ENCODE measurements at places on chromosomes 2 and 18.
A peak's percentile ranks its signal among the peaks of the same experiment; 100 is the strongest.

DNA sequence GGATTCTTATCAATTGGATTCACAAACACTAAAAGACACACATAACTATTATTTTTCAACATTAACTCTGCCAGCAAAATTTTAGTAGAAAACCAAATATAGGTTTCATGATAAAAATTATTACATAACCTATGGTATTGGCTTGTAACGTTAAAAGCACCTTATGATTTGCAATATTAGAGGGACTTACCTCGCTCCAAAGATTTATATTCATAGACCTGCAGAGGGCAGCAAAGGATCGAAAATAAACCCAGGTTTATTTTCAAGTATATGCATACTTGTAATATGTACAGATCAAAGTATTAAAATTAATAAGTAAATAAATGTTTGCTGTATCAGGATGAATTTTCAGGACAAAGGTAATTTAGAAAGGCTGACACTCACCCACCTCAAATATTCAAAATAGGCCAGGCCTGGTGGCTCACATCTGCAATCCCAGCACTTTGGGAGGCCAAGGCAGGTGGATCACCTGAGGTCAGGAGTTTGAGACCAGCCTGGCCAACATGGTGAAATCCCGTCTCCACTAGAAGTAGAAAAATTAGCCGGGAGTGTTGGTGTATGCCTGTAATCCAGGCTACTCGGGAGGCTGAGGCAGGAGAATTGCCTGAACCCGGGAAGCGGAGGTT is 45.3 kb downstream of the LRPPRC start:
- DNase-seq: no peak

GRCh38 chr18:79739440-79739778 is 58.3 kb upstream of the KCNG2 start:
- no peak for DNase-seq

- no peak for DNase-seq
Measured at GRCh38 chr2:171513719-171514160, 8.5 kb upstream of the CYBRD1 start.

- no peak for DNase-seq
Measured at GRCh38 chr2:1784986-1785617, 40.8 kb upstream of the PXDN start.

DNA sequence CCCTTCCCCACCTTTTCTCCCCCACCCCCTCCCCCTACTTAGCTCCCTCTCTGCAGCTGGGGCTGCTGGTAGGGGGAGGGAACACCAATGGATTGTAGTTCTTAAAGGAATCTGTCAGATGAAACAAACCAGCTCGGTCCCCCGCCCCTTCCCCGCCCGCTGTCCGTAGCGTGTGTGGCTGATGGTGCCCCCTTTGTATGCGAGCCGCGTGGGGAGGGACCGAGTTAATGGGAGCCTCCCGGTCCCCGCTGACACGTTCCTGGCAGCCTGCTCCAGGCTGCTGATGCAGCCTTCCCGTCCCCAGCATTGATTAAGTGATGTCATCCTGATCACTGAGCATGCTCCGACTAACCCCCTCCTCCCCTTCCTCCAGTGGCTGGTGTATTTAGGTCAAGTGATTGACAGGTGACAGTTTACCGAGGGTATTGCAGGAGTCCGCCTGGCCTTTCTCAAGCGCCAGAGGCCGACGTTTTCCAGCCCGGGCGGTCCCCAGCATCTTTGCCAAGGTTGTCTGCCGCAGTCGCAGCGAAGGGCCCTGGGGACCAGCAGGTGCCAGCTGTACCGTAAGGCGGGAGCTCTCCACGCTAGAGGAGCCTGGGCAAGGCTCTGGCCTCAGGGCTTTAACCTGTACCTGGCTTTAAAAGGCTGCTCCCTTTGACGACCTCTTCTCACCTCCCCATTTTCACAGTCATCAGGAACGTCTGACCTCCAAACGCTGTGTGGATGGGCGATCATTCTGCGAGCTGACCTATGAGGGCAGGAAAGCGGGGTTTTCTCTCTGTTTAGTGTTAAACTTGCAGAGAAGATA is 1.8 kb downstream of the KIF5C start:
- peak; percentile 39 for DNase-seq

DNA sequence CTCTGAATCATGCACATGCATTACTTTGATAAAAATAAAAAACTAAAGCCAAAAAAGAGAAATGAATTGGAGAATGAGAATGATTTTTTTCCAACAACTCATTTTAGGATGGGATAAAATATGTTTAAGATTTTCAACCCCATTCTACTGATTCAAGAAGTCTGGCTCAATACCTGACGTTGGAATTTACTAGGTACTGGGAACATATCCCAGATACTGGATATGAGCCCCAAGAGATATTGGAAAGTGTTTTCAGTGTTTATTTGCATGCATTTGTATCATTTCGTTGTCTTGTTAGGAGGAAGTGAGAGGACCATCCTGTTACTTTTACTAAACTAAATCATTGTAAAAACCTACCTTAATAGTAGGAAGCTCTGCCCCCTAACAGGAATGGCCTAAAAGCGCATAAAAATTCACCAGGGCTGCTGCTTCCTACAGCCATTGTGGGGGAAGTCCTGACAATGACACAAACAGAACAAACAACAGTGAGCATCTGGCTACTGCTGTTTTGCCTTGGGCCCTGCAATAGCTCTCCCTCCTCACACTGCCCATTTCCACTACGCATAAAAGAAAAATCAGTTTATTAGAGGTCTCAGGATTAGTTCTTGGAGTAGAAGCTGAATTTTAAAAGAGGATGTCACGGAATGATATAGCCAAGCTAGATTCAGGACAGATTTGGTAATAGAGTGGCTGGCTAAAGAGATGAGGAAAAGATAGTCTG is 35.2 kb downstream of the ANKAR start:
- no peak for DNase-seq

DNA sequence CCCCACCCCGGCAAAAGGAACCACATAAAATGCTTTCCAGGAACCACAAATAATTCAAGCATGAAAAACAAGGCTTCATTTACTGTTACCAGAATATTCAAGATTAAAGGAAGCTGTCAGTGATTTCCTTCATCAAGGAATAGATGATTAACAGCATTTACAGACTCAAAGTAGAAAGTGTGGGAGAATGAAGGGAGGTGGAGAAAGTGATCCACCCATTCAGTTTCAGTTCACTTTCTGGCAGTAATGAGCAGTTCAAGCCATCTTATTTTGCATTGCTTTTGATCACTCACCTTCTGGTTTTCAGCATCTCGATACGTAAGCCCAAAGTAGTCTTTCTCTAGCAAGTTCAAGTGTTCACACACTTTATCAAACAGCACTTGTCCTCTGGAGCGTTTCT is 99.0 kb downstream of the EPB41L3 start:
- DNase-seq: no peak

DNA sequence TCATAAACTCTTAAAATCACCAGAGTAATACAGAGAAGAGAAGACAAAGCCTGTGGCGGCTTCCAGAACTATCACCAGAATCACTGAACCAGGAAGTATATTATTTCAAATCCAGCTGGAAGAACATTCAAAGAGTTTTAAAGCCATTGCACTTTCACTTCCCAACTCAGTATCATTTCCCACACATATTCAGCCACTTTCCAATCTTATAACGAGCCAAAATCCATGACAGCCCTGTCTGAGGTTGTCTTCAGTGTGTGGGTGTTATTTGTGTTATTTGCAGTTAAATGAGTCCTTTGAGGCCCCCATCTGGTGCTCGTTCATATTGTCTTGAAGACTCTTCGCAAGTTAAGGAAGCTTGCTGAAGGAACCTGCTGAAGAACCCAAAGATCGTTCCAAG is 559.9 kb downstream of the TSN start:
- DNase-seq: no peak

GRCh38 chr2:208713066-208713745 is 306.6 kb downstream of the PTH2R start:
- no peak for DNase-seq

Data from stimulated activated CD4-positive, alpha-beta T cell treated with anti-CD3 and anti-CD28 coated beads, Interleukin-2, amount 100 ng/mL, for 4 hours (primary cell).